ENCODE measurements at places on chromosomes 6 and 20. TPM values are rescaled to one million over a fixed set of nuclear protein-coding genes. Genes with fewer than 3 reads are reported as not detected.

DNA sequence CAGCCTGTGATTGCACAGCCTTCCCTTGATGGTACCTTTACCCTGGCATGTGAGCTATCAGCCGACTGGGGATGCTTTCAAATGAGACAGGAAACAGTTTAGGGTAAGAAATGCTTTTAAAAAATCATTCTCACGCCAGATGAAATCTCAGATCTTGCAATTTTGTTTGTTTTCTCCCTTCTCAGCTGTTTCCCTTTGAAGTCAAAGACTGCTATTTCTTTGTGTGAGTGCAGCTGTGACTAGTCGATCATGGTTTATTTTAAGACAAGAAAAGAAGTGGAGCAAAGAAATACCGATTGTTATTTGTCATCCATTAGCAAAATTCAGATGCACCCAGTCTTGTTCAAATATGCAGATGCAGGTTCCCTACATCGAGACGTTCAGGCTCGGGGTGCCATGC is 489.7 kb downstream of the QKI start:
- DNase-seq = no peak
- H3K36me3 ChIP-seq = no peaks in the 10 kb centered on the region
- H3K27me3 ChIP-seq = peaks cover 82% of the 10 kb centered on the region
- no peak overlapping the region for H3K4me3 ChIP-seq
- H3K4me1 ChIP-seq = no peaks in the 10 kb centered on the region

- H3K4me1 ChIP-seq = no peaks in the 10 kb centered on the region
- DNase-seq = no peak
- no peak overlapping the region for H3K27ac ChIP-seq
- H3K36me3 ChIP-seq = no peaks in the 10 kb centered on the region
- H3K27me3 ChIP-seq = no peaks in the 10 kb centered on the region
Measured at GRCh38 chr6:133062077-133062476, 179.1 kb upstream of the EYA4 start.

DNA sequence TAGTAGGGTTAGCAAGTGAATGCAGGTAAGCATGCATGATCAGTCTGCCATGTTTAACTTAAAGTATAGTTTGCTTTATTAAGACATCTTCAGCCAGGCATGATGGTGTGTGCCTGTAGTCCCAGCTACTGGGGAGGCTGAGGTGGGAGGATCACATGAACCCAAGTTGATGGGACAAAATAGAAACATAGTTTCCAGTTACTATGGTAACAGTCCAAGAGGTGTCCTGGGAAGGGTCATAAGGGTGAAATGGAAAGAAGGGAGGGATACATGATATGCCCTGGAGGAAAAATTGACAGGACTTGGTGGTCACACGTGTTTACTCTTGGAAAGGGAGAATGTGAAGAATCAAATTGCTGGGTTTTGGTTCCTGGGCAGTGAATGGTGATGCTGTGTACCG is 139.6 kb downstream of the SULF2 start:
- peaks cover 46% of the 10 kb centered on the region for H3K36me3 ChIP-seq
- no peaks in the 10 kb centered on the region for H3K4me1 ChIP-seq
- H3K27me3 ChIP-seq = no peaks in the 10 kb centered on the region
- H3K27ac ChIP-seq = no peak overlapping the region
- DNase-seq = no peak

- no peak overlapping the region for H3K4me3 ChIP-seq
- no peak for DNase-seq
- H3K27ac ChIP-seq = no peak overlapping the region
- no peaks in the 10 kb centered on the region for H3K27me3 ChIP-seq
- H3K36me3 ChIP-seq = no peaks in the 10 kb centered on the region
Measured at GRCh38 chr20:12927489-12927888, 81.3 kb upstream of the SPTLC3 start.

DNA sequence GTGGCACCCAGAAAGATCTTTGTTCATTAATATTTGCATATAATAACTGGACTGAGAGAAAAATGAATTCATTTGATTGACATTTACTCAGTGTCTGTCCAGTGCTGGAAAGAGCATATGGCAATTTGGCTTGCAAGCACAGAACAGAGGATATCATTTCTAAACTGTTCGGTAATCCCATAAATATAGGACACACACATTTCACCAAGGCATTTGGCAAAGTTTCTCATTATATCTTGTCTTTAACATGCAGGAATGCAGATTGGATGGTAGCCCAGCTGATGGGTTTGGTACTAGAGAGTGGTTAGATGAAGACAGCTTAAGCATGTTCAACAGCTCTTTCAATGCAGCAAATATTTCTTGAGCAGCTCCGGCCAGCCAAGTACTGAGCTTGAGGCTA is 259.2 kb downstream of the PRKN start:
- no peak overlapping the region for H3K4me3 ChIP-seq
- no peaks in the 10 kb centered on the region for H3K4me1 ChIP-seq
- H3K27ac ChIP-seq = no peak overlapping the region
- H3K27me3 ChIP-seq = peaks cover 6% of the 10 kb centered on the region
- no peaks in the 10 kb centered on the region for H3K36me3 ChIP-seq
- DNase-seq = no peak

DNA sequence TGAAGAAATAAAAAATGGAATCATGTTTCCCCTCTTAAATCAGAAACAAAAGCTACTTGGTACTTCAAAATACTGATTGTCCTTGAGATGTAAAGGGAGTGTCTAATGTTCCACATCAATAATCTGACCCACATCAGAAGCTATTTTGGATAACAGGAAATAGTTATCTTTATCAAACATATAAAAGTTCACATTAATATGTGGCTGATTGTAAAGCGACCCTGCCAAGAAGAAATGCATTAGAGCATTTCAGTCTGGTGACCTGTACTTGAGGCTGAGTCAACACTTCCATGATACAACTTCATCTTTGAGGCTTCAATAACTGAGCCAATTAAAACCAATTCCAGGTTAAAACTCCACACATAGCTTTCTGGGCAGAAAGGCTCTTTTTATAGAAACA is 31.8 kb downstream of the SYNE1 start:
- no peak overlapping the region for H3K27ac ChIP-seq
- H3K4me3 ChIP-seq = no peak overlapping the region
- no peaks in the 10 kb centered on the region for H3K4me1 ChIP-seq
- DNase-seq = no peak
- no peaks in the 10 kb centered on the region for H3K27me3 ChIP-seq

DNA sequence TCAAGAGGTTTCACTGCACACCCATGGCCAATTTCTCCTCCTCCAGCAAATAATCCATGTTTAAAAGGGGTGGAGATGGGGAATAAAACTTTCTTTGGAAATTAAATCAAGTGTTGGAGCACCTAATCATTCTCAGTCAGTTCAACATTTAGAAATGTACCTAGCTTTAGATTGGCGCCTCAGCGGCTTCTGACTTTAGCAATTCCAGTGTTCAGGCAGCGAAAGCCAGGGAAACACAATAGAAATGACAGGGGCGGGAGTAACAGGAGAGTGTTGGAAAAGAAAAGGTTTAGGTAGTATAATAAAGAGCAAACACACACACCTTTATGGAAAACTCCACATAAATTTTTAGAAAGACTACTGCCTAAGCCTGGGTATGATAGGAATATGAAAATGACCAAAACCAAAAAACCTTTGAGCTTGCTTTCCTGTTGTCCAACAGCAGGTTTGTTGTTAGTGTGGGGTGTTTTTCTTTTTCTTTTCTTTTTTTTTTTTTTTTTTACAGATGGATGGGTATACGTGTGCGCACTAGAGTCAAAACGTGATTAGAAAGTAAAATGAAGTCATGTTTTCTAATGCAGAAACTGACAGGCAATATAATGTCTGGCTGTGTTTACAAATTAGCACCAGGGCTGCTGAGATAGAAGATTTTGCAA is 7.7 kb downstream of the TFAP2A start:
- peak overlapping the region; percentile 80 for H3K27ac ChIP-seq
- no peaks in the 10 kb centered on the region for H3K27me3 ChIP-seq

DNA sequence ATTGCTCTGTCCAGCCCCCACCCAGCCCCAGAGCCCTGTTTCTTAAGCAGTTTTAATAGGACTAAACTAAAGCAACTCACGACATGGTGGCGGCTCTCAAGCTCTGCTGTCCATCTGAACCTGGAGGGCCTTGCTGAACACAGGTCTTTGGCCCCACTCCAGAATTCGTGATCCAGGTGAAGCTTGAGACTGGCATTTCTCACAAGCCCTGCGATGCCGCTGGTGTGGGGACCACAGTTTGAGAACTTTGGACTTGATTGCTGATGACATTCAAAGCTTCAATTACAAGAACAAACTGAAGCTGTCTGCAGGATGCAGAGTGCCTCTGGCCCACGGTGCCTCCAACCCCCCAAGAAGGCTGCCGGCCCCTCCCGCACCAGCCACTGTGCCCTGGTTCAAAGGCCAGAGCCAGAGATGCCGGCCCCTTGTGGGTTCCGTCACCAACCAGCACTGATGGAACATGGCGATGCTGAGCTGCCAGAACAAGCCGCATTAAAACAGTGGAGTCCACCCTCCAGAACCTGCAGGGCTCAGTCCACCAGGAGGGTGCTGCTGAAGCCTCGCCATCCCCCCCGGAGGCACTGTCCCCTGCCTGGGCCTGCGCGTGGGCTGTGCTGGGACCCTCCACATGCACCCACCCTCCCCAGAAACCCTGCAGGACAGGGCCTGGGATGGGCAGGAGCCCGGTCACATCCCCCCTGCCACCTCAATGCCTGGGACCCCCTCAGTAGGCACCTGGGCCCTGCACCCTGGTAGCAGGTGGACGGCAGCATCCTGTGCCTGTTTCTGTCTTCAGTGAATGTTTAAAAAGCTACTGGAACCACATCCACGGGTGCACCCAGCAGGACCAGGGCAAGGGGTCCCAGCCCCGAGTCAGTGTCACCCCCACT is 101.1 kb downstream of the PSMB1 start:
- peaks cover 61% of the 10 kb centered on the region for H3K27me3 ChIP-seq
- no peaks in the 10 kb centered on the region for H3K4me1 ChIP-seq
- H3K4me3 ChIP-seq = no peak overlapping the region
- no peak for DNase-seq
- no peaks in the 10 kb centered on the region for H3K36me3 ChIP-seq
- H3K27ac ChIP-seq = no peak overlapping the region

- no peak for DNase-seq
- H3K4me3 ChIP-seq = no peak overlapping the region
- H3K27me3 ChIP-seq = no peaks in the 10 kb centered on the region
- peaks cover 14% of the 10 kb centered on the region for H3K4me1 ChIP-seq
- H3K36me3 ChIP-seq = no peaks in the 10 kb centered on the region
- H3K27ac ChIP-seq = no peak overlapping the region
Measured at GRCh38 chr6:139338795-139339194, 35.7 kb downstream of the CITED2 start.

DNA sequence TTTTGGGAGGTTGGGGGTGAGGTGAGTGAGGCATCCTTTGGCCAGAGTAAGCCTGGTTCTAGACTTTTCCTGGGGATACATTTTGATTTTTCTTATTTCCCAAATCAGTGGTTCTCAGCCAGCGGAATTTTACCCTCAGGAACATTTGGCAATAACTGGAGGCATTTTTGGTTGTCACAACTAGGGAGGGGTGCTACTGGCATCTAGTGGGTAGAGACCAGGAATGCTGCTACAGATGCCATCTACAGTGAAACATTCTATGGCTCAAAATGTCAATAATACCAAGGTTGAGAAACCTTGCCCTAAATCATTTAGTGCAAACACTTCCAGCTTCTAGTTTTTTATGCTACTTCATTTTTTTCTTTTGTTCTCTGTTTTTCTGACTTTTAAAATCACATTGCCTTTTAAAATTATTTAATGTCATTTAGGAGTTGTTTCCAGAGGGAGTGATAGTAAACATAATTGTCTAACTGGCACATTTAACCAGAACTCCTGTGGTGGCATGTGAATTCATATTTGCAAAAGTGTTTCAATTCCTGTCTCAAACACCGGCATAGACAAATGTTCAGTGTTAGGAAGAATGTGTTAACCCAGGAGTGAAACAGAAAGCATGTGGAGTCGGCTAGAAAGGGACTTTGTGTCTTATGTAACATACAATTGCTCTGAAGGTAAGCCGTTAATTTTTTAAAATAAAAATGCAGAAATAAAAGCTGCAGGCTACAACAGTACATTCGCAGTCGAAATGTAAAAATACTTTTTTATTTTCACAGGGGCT is 59.0 kb downstream of the QRSL1 start:
- no peak overlapping the region for H3K4me3 ChIP-seq
- DNase-seq = no peak
- peaks cover 19% of the 10 kb centered on the region for H3K4me1 ChIP-seq
- no peak overlapping the region for H3K27ac ChIP-seq
- H3K36me3 ChIP-seq = no peaks in the 10 kb centered on the region
- H3K27me3 ChIP-seq = no peaks in the 10 kb centered on the region

GRCh38 chr6:85672050-85672449 is 29.4 kb upstream of the SYNCRIP start:
- H3K27ac ChIP-seq = no peak overlapping the region
- peaks cover 27% of the 10 kb centered on the region for H3K36me3 ChIP-seq
- peaks cover 12% of the 10 kb centered on the region for H3K4me1 ChIP-seq

DNA sequence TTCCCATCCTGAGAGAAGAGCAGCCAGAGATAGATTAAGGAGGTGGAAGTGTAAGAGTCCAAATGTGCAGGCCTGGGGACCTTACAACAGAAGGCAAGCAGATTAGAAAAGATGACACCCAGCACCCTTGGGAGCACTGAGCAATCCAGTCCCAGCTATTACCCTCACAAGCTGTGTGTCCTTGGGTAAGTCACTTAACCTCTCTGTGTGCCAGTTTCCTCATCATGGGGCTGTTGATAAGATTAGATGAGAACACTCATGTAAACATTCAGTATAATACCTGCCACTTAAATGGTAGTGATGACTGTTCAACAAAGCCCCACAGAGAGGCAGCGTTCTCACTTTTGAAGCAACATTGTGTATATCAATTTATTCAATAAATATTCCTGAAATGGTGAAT is 114.8 kb upstream of the CST7 start:
- DNase-seq = no peak
- H3K4me1 ChIP-seq = peaks cover 6% of the 10 kb centered on the region
- H3K27ac ChIP-seq = no peak overlapping the region
- no peaks in the 10 kb centered on the region for H3K27me3 ChIP-seq
- no peaks in the 10 kb centered on the region for H3K36me3 ChIP-seq

GRCh38 chr6:111263837-111264236 is 176.5 kb downstream of the SLC16A10 start:
- H3K4me1 ChIP-seq = peaks cover 30% of the 10 kb centered on the region
- H3K27ac ChIP-seq = no peak overlapping the region
- H3K4me3 ChIP-seq = no peak overlapping the region
- peak; percentile 50 for DNase-seq
- peaks cover 25% of the 10 kb centered on the region for H3K36me3 ChIP-seq

DNA sequence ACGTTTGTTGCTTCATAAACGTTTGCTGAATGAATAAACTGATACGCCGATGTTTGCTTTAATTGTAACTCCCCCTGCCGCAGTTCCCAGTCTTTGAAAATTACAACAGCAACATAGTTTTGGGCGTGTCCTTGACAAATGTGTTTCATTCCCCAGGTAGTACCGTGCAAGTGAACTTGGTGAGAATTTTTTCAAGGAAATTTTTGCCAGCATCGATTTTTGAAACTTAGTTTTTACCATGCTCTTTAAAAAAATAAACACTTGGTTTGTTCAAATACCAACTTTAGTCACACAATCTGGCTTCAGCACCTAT is 60.1 kb downstream of the FAM217A start:
- peak overlapping the region; percentile 90 for H3K27ac ChIP-seq
- no peaks in the 10 kb centered on the region for H3K27me3 ChIP-seq
- peak overlapping the region; percentile 95 for H3K4me3 ChIP-seq
- H3K4me1 ChIP-seq = peaks cover 27% of the 10 kb centered on the region

CDH22 gene
- not detected for total RNA-seq

TOMM6 gene
- total RNA-seq = 143 TPM

EYS gene
- not detected for total RNA-seq

Measured in PC-9 (cell line).